ENCODE measurements at places on chromosomes 1 and 21. TPM values are rescaled to one million over a fixed set of nuclear protein-coding genes. Genes with fewer than 3 reads are reported as not detected.

GRCh38 chr1:6447016-6447817, 18.8 kb downstream of the TNFRSF25 start:
- DNase-seq: no peak

- DNase-seq: no peak
Observed at GRCh38 chr1:206568779-206569352, 43.4 kb downstream of the EIF2D start.

DNA sequence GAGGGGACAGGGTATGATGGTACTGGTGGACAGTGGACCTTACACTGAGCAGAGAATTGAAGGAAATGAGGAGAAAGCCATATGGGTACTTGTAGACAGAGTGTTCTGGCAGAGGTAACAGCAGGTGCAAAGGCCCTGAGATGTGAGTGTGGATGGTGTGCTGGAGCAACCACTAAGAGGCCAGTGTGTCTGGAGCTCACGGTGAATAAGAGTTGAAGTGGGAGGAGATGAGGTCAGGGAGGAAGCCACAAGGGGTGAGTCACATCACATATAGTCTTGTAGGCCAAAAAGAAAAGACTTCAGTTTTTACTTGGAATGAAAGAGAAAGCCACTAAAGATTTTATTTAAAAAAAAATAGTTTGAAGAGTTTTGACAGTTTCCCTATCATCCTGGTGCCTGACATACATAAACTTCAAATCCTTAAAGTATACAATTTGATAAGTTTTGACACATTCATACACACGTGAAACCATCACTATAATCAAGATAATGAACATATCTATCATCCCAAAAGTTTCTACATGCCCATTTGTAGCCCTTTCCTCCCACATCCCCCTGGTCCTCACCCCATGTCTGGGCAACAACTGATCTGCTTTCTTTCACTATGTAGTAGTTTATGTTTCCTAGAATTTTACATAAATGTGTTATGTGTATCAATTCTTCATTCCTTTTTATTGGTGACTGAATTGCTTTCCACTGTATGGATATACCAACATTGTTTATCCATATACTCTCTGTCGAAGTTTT, 148.4 kb downstream of the GPATCH2 start:
- DNase-seq: no peak

DNA sequence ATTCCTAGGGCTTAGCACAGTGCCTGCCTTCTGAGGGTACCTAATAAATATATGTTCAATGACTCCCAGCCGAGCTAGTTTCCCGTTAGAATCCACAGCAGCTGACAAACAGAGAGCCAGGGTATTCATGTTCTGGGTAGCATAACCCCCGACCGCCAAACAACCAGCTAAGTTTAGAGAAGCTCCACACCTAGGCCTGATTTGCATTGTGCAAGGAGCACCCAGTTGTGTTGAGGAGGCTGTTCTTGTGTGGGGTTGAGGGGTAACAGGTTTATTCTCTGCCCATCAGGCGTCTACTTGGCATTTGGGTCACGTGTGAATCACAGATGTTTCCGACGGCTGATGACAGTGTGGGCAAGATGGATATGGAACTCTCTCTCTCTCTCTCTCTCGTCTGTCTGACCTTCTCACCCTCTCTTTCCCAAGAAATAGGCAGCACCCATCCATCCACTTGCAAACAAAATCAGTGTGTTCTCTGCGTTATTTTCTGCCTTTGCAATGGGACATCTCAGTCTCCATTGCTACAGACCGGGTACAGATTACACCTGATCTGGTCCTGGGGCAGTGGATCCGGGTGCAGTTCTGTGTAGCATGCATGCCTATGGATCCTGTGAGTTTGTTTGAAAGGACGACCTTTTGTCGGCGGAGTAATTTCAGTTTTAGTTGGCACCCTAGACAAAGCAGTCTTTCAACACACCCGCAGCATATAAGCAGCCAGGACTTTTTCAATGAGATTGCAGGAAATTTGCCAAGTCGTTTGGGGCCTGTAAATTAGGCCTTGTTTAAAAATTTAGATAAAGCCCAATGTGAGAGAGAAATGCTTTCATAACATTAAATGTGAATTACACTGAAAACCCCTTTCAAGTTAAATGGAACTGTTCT, 29.4 kb downstream of the KAZN start:
- DNase-seq: no peak

- no peak for DNase-seq
Observed at GRCh38 chr1:93988634-93989350, 79.6 kb upstream of the GCLM start.

DNA sequence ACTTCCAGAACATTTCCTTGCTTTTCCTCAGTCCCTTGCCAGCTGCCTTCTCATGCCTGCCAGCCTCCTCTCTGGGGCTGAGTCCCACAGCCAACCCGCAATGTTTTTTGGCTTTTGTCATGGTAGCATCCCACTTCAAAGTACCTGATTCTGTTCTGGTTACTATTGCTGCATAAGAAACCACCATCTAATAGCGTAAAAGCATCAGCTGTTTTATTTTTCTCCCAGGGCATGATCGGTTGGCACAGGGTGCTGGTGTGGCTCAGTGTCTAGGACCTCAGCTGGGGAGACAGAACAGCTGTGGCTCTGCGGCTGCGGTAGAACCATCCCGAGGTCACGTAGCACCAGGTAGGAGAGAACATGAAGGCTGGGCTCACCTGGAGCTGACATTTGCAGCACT, 8.9 kb upstream of the PRMT2 start:
- DNase-seq: no peak

DNA sequence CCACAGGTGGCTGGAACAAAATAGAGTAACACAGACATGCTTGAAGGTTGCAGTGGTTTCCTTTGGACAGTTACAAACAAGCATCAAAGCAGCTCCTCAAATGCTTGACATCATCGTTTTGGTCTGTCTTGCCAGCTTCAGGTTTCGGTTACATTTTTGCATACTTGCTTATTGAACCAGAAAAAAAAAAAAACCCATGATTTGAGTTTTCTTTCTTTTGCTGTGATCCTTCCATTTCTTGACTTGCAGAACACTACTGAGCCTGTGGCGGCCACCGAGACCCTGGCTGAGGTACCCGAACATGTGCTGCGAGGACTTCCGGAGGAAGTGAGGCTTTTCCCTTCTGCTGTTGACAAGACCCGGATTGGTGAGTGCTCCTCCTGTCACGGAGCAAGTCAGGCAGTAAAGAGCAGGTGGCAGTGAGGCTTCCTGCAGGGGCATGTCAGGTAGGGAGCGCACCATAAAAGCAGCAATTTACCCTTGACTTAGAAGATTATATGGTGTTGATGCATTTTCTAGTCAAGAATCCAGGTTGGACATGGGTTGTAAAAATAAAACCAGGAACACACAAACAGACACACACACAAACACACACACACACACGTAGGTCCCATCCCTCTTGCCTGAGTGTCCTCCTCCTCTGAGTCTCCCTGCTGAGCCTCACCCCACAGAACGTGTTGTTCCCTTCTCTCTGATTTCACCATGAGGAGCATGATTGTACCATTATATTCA, 30.9 kb downstream of the PRDM2 start:
- no peak for DNase-seq

DNA sequence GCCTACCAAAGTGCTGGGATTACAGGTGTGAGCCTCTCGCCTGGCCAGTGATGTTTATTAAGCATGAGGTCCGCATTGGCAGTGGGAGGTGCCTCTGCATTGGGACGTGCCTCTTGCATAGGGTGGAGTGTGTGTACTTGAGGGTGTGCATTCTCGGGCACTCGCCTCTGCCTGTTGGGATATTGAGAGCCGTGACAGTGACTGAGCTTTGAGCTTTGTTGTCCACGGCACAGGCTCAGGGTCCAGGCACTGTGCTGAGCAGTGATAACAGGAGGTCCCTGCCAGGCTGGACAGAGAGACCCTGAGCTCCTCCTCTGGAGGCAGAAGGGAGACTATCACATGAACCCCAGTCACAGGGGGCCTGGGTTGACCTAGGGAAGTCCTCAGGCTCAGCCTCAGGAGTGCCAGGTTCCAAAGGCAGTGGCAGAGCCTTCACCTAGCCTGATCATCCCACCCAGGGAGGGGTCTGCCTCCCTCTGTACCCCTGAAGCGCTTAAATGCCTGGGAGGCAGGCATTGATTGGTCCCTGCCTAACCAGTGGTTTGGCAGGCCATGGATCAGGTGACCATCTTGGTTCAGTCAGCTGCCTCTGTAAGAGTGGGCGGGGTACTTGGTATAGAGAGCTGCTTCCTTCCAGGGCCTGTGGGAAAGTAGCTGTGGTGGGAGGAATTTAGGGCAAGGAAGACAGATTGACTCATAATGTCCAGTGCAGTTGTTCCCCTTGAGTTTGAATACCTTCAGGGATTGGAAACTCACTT, 213.8 kb upstream of the TMEM51 start:
- DNase-seq: no peak

The TRNAU1AP gene
- 20.0 TPM for total RNA-seq

The BRINP3 gene
- total RNA-seq: not detected

The TIE1 gene
- total RNA-seq: 10.6 TPM

The C1orf210 gene
- total RNA-seq: 2.1 TPM

The AKNAD1 gene
- total RNA-seq: not detected

The FALEC gene
- 0.69 TPM for total RNA-seq
